ENCODE measurements at places on chromosomes 13 and 19.
A peak's percentile ranks its signal among the peaks of the same experiment; 100 is the strongest.

- DNase-seq = no peak
These were observed 194.1 kb downstream of the KLF12 start for GRCh38 chr13:73940098-73940497.

DNA sequence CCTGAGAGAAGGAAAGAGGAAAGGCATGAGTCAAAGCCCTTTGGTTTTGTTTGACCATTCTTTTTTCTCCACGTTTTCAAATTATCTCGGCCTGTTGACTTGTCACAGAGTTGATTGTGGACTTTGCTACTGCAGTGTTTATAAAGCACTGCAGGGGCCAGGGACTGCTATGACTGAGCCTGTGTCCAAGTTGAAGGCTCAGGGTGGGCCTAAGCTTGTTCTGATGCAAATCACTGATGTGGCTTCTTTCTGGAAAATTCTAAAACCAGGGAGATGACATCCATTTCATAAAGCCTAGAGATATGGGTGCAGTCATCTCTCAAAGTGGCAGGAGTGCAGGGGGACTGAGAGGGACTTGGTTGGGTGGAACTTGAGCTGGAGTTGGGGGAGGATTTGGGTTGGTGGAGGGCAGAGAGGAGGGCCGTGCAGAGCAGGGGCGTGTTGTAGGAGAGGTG is 1.2 kb upstream of the CXCL17 start:
- no peak for DNase-seq

DNA sequence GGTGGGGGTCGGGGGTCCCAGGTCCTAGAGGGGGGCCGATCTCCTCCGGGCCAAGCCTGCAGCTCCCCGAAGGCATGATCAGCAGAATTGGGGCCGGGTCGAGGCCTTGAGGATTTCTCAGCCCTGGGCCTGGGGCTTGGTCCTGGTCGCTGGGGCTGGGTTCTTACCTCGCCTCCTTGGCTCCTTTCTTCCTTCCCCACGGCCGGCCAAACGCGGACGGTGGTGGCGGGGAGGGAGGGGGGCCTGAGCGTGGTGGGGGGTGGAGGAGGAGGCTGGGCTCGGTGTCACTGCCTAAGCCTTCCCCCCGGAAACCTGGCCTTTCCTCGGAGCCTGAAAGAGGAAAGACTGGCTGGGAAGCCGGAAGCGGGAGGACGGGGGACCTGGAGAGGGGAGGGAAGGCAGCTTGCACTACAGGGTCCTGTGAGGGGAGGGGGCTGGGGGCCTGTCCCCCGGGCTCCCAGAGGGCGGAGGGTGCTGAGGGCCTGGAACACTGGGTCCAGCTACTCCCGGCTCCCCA is at the start of gene ZNF579:
Gene ZNF579 (minus strand): TSS at position 221 of the 517 bp plus-strand sequence. CDS start 1,209 bp downstream, outside the sequence.
- DNase-seq = peak; percentile 88

DNA sequence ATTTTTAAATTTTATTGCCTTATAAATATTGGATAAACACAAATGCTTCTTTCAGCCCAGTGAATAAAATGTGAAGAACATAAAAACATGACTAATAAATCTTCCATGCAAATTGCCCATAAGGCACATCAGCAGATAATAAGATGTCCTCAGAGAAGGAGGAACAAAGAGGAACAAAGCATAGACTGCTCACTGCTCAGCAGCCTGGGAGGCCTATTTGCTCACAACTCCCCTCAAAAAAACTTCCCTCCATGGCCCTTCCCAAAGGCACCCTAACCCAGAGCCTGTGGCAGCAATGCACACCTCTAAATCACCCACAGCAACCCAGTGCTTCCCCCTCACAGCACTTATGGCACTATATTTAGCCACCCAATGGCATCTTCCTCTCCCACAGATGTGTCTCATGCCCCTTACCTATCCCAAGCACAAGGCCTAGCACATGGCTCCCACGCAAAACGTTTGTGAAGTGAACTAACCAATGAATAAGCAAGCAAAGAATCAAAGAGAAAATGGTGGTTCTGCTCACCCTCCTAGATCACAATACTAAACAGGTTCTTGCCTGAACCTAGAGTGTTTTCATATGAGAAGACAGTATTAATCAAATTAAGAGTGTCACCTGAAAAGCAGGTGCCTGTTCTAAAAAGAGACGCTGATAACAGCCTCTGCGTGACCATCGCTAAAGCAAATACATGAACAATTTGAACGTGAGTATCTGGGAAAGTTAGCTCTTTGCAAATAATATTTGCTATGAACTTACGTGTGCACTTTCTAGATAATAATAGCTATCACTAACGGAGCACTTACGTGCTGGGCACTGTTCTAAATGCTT is 96.9 kb downstream of the TBC1D4 start:
- DNase-seq = no peak

DNA sequence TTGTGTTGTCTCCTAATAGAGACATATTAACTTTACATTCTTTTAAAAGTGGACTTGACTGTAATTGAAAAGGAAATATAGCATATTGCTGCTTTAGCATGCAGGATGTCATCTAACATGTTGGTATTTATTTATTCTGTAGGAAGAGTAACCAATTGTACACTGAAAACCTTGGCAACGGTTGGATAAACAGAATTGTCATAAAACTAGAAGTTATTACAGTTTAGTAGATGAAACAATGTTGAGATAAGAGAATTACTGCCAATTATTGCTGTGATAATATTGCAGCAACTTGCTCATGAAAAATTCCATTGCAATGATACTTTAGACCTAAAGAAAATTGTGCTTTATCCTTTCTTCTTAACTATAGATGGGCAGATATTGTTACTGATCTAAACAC is 7.6 kb upstream of the ERCC5 start:
- no peak for DNase-seq

DNA sequence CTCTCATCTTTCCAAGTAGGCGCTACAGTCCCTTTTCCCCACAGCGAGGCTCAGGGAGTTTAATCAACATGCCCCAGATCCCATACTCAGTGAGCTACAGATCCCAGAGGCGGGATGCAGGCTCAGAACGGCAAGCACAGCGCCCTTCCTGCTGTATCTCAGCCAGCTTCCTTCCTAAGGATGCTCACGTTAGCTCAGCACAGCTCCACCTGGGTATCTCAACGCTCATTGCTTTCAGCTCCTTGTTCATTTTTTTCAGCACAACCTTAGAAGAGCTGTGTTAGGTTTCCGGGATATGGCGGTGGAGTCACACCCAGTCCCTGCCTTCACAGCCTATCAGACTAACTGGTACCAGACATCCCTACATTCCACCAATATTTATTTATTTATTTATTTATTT is 3.1 kb upstream of the MEGF8 start:
- DNase-seq = no peak

DNA sequence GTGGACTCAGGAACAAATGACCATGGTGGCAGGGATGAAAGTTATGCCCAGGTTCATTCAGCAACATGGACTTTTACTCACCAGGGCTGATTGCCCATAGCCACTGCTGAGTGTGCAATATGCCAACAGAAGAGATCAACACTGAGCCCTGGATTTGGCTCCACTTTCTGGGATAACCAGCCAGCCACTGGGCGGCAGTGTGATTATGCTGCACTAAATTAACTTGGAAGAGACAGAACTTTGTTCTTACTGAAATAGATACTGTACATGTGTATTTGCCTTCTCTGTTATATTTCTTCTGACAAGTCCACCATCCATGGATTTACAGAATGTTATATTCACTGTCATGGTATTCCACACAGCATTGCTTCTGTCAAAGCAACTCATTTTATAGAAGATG is 257.4 kb downstream of the TDRD3 start:
- no peak for DNase-seq

GRCh38 chr19:16261584-16262368 is 62.9 kb upstream of the KLF2 start:
- DNase-seq = no peak

- no peak for DNase-seq
These were observed 34.1 kb upstream of the TFDP1 start for GRCh38 chr13:113550453-113550852.

GRCh38 chr19:16069813-16070365 is 6.4 kb upstream of the TPM4 start:
- no peak for DNase-seq
